ENCODE measurements at places on chromosomes 2 and 18. TPM values are rescaled to one million over a fixed set of nuclear protein-coding genes. Genes with fewer than 3 reads are reported as not detected.

- H3K36me3 ChIP-seq, result no peaks in the 10 kb centered on the region
- H3K27me3 ChIP-seq, result no peaks in the 10 kb centered on the region
- no peak overlapping the region for H3K27ac ChIP-seq
Observed at GRCh38 chr2:99722476-99722875, 232.7 kb upstream of the REV1 start.

DNA sequence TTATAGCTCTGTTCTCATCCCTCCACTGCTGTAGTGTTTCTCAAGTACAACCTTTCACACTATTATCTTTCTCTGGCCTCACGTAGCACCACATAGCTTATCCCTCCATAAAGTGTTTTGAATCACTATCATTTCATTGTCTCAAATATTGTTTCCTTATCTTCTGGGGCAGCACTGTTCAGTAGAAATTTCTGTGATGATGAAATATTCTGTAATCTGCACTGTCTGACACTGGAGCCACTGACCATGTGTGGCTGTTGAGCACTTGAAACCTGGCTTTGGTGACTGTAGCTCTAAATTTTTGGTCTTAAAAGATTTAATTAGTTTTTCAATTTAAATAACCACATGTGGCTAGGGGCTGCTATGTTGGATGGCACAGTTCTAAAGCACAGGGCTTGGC, 78.9 kb downstream of the CPS1 start:
- DNase-seq, result no peak
- H3K4me3 ChIP-seq, result no peak overlapping the region
- no peaks in the 10 kb centered on the region for H3K27me3 ChIP-seq

DNA sequence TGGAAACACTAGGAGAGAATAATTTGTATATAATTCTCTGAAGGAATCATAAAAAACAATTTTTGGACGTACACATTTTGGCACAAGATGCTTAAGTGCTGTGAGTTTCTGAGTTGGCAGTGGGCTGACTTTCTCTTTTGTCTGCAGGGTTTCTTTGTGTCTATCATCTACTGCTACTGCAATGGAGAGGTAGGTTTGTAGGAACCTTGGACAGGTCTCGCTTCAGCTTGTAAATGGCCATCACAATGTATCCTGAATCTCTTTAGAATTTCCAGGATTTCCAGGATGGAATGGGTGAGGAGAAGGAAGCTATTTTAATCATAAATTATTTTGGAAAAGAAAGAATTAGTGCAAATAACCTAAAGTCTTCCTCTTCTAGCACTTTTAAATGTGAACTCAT, 83.9 kb downstream of the PTH2R start:
- H3K4me3 ChIP-seq, result no peak overlapping the region
- no peak overlapping the region for H3K27ac ChIP-seq
- no peaks in the 10 kb centered on the region for H3K36me3 ChIP-seq
- no peak for DNase-seq

DNA sequence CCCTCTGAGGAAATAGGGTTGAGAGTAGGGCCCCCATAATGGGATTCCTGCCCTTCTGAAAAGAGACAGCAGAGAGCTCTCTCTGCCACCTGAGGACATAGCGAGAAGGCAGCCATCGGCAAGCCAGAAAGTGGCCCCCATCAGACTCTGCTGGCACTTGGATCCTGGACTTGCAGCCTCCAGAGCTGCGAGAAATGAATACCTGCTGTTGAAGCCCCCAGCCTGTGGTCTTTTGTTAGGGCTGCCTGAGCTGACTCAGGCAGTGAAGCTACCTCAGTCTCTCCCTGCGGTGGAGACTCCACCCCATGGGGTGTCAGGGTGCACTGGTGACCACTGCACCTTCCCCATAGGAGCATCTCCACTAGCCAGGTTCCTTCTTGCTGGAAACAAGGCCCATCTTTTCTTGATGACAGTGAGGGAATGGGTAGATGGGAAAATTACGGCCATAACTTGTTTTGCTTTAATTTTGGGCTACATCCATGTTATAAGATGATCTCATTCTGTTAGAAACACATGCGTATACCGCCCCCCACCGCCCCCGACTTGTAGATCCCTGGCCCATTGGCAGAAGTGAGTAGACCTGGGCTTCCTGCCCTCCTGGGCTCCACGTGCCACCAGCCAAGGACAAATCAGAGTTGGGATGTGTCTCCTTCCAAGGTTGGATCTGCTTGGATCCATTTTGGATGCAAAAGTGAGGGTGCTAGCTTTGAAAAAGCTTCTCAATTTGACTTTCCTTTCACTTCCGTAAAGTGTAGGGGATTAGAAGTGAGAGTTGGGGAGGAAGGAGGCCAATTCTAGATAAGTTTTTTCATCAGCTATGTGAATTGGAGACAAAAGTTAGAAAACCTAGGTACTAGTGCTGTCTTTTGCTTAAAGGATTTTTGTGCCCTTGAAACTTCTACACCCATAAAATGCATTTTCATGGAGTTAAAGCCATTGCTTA, 42.9 kb downstream of the NCK2 start:
- H3K27ac ChIP-seq, result no peak overlapping the region
- no peak overlapping the region for H3K4me3 ChIP-seq
- no peaks in the 10 kb centered on the region for H3K27me3 ChIP-seq
- no peaks in the 10 kb centered on the region for H3K36me3 ChIP-seq
- H3K4me1 ChIP-seq, result peaks cover 8% of the 10 kb centered on the region
- DNase-seq, result no peak

DNA sequence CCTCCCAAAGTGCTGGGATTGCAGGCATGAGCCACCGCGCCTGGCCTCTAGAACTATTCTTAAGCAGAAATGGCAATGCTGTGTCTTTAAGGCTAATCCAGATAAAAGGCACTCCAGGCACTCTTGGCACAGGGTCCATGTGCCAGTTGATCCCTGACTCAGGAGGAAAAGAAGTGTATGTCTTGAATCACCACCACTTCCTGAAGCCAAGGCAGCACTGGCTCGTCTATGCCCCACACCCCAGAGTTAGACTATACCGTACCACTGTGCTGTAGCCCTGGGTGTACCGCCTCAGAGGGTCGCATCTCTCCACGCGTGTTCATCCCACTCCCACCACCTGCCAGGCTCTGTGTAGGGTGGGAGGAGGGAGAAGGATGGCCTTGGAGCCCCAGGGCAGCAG, 9.0 kb downstream of the TNFRSF11A start:
- H3K27me3 ChIP-seq, result no peaks in the 10 kb centered on the region
- no peak overlapping the region for H3K27ac ChIP-seq
- no peak for DNase-seq
- no peaks in the 10 kb centered on the region for H3K36me3 ChIP-seq
- H3K4me3 ChIP-seq, result no peak overlapping the region

GRCh38 chr2:44392338-44392943, 30.7 kb downstream of the CAMKMT start:
- H3K4me1 ChIP-seq, result no peaks in the 10 kb centered on the region
- H3K27ac ChIP-seq, result no peak overlapping the region
- DNase-seq, result peak; percentile 70
- H3K36me3 ChIP-seq, result no peaks in the 10 kb centered on the region
- no peaks in the 10 kb centered on the region for H3K27me3 ChIP-seq
- H3K4me3 ChIP-seq, result no peak overlapping the region

GRCh38 chr2:23994567-23994966, 15.3 kb upstream of the MFSD2B start:
- H3K4me1 ChIP-seq, result no peaks in the 10 kb centered on the region
- H3K4me3 ChIP-seq, result no peak overlapping the region
- H3K27me3 ChIP-seq, result no peaks in the 10 kb centered on the region

DNA sequence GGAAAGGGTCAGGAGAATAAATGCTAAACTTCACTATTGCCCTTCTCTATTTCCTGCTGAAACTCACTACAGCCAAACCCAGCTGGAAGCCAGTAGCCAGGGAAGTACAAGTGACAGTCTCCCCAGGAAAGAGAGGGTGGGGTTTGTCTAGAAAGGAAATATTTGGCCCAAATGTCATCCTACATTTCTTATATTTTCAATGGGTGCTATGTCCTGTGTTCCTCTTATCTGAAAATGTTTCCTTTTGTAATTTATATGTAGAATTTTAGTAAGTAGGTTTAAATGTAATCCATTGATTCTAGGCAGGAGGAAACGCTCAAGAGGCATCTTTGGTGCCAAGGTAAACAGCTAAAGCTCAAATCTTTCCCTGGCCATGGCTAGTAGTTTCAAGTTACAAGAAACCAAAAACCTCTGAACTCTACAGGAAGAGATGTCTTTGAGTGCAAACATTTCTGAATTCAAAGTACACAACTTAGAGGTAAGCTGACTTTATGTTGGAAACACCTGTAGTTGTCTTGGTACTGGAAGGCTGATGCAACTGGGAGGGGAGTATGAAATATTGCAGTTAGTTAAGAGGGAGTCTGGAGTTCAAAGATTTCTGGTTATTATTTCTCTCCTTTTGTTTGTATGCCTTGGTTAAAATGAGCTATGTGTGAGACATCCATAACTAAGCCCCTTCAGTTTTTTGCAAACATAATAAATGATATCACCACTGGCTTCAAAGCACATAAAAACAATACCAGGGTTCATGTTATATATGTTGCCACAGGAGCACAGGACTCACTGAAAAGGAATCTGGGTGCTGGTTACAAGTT, 356.1 kb upstream of the ZC3H15 start:
- H3K4me1 ChIP-seq, result no peaks in the 10 kb centered on the region
- no peak for DNase-seq
- no peaks in the 10 kb centered on the region for H3K36me3 ChIP-seq
- H3K4me3 ChIP-seq, result no peak overlapping the region
- no peaks in the 10 kb centered on the region for H3K27me3 ChIP-seq
- no peak overlapping the region for H3K27ac ChIP-seq

- peaks cover 28% of the 10 kb centered on the region for H3K4me1 ChIP-seq
- no peak for DNase-seq
- H3K27me3 ChIP-seq, result no peaks in the 10 kb centered on the region
- peaks cover 28% of the 10 kb centered on the region for H3K36me3 ChIP-seq
Observed at GRCh38 chr2:241743620-241744019, 9.2 kb downstream of the D2HGDH start.

GRCh38 chr2:47497843-47498460, 95.0 kb downstream of the MSH2 start:
- no peaks in the 10 kb centered on the region for H3K4me1 ChIP-seq
- H3K27ac ChIP-seq, result no peak overlapping the region
- H3K36me3 ChIP-seq, result no peaks in the 10 kb centered on the region
- DNase-seq, result no peak

GRCh38 chr2:172088245-172089004, 3.1 kb downstream of the DLX1 start:
- no peak overlapping the region for H3K27ac ChIP-seq
- peaks cover 74% of the 10 kb centered on the region for H3K27me3 ChIP-seq
- DNase-seq, result no peak
- H3K4me3 ChIP-seq, result no peak overlapping the region
- no peaks in the 10 kb centered on the region for H3K36me3 ChIP-seq
- peaks cover 21% of the 10 kb centered on the region for H3K4me1 ChIP-seq

GRCh38 chr2:62464221-62465007, 41.6 kb downstream of the TMEM17 start:
- peaks cover 19% of the 10 kb centered on the region for H3K4me1 ChIP-seq
- H3K27me3 ChIP-seq, result no peaks in the 10 kb centered on the region
- no peak overlapping the region for H3K4me3 ChIP-seq
- no peaks in the 10 kb centered on the region for H3K36me3 ChIP-seq
- no peak for DNase-seq

- DNase-seq, result no peak
- H3K36me3 ChIP-seq, result no peaks in the 10 kb centered on the region
- no peak overlapping the region for H3K27ac ChIP-seq
- H3K4me3 ChIP-seq, result no peak overlapping the region
- H3K27me3 ChIP-seq, result no peaks in the 10 kb centered on the region
- H3K4me1 ChIP-seq, result peaks cover under 1% of the 10 kb centered on the region
Observed at GRCh38 chr2:158507141-158507540, 50.4 kb downstream of the PKP4 start.

GRCh38 chr2:121856360-121856759, 100.9 kb downstream of the TSN start:
- no peak overlapping the region for H3K27ac ChIP-seq
- H3K4me3 ChIP-seq, result no peak overlapping the region
- H3K27me3 ChIP-seq, result no peaks in the 10 kb centered on the region
- no peaks in the 10 kb centered on the region for H3K36me3 ChIP-seq

- H3K36me3 ChIP-seq, result no peaks in the 10 kb centered on the region
- H3K4me1 ChIP-seq, result no peaks in the 10 kb centered on the region
- no peaks in the 10 kb centered on the region for H3K27me3 ChIP-seq
Observed at GRCh38 chr2:221517146-221517695, 54.9 kb downstream of the EPHA4 start.

DNA sequence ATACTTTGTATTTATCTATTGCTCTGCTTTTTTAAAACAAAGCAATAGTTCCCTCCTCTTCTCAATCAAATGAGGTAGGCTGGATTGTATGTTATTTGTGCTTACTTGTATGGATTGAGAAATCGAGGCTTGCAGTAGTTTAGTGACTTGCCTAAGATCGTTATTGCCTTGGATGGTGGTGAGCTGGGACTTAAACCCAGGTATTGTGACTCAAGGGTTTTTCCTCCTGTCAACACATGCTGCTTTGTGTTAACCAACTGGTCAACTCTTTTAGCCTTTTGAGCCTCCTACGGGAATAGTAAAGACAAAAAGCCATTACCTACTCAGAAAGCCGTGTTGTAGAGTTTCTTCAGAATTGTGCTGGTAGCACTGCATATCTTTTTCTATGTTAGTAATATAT, 95.2 kb upstream of the THUMPD2 start:
- DNase-seq, result no peak
- no peaks in the 10 kb centered on the region for H3K27me3 ChIP-seq
- no peak overlapping the region for H3K27ac ChIP-seq
- no peaks in the 10 kb centered on the region for H3K4me1 ChIP-seq
- H3K36me3 ChIP-seq, result no peaks in the 10 kb centered on the region
- H3K4me3 ChIP-seq, result no peak overlapping the region

DNA sequence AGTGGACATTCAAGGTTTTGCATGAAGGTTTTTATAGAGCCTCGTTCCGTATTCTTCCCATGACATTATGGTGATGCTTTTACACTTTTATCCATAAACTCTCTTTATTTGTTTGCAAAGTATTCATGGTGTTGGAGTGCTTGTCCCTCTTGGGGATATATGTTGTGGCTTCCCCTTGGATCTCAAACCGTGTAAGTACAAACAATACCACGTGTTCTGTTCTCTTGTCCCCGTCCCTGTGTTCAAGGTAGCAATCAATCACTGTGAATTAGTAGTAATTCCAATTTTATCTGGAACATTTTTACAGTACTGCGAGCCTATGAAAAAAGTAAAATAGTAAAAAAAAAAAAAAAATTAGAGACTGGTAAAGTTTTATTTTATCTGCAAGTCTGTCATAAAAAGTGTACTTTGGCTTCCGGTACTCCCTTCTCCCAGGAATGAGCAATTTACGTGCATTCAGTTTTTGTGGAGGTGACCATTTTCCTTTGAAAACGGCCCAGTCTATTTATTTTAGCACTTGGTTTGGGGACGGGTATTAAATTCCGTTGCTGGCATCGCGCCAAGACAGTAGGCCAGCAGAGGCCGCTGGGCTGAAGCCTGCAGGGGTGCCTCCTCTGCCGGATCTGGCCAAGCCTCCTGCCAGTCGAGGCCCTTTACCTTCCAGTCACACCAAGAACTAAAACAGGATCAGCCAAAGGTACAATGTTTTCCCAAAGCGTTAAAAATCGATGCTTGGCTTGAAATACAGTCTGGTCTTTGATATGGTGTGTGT, 175.7 kb downstream of the SOCS6 start:
- H3K4me3 ChIP-seq, result peak overlapping the region; percentile 44
- H3K4me1 ChIP-seq, result no peaks in the 10 kb centered on the region
- no peaks in the 10 kb centered on the region for H3K36me3 ChIP-seq
- no peaks in the 10 kb centered on the region for H3K27me3 ChIP-seq
- peak; percentile 72 for DNase-seq

Gene SLC39A10
- 2.9 TPM for polyA plus RNA-seq

Gene ATL2
- polyA plus RNA-seq, result 21.0 TPM

Gene HJURP
- 1.9 TPM for polyA plus RNA-seq

Gene RGPD4
- polyA plus RNA-seq, result not detected

Gene CHRNA1
- not detected for polyA plus RNA-seq

Gene EVX2
- polyA plus RNA-seq, result not detected

Gene HOXD11
- polyA plus RNA-seq, result not detected
